Stimulated activated CD4-positive, alpha-beta T cell treated with anti-CD3 and anti-CD28 coated beads, TNF-alpha, amount 100 ng/mL, for 1 hour (primary cell): ENCODE measurements at places on chromosomes 5 and 9.

DNA sequence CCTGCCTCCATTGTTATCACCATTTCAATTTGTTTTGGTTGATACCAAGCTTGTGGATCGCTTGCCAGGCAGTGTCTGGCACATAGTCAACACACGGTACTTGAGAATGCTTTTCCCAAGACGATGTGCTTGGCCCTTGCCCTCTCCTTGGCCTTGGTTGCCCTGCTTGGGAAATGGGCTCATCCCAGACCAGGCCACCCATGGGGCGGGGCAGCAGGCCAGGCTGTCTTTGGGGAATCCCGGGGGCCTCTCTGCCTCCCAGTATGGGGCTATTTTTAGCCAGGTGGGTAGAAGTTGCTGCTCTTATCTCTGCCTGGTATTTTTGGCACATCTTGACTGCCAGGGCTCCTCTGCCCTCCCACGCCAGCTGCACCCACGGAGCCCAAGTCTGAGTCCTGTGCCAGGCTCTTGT, 49.9 kb downstream of the LMX1B start:
- no peak for DNase-seq

GRCh38 chr5:81398741-81399140, 4.8 kb upstream of the ACOT12 start:
- no peak for DNase-seq

DNA sequence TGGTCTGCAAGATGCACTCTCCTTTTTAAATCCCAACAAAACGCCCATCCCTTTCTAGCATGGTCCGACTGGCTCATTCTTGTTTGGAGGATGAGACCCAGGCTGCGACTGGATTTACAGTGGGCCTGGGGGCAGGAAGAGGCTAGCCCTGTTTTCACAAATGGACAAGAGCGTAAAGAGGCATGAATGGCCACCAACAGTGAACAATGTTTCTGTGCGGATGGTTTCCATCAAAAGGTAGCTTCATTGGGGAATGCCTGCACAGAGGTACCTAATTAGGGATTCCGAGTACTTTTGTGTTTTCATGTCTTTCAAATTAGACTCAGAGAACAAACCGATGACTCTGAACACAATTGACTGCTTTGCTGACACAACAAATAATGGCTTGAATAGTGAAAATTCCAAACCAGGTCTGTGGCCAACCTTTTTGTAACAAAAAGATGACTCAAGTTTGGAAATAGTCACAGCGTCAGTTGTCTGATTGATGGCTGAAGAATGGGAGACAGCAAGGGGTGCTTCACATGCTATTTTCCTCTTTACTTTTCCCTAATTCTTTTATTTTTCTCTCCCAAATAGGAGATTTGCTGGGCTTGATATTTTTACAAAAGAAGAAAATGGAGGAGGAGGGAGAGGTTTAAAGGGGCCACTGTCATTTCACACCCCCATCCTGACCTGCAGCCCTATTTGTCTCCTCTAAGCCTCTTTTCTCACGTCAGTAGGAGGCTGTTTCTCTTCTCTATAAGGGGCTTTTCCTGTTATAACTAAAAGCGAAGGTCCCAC, 208.1 kb upstream of the S1PR3 start:
- DNase-seq = no peak

DNA sequence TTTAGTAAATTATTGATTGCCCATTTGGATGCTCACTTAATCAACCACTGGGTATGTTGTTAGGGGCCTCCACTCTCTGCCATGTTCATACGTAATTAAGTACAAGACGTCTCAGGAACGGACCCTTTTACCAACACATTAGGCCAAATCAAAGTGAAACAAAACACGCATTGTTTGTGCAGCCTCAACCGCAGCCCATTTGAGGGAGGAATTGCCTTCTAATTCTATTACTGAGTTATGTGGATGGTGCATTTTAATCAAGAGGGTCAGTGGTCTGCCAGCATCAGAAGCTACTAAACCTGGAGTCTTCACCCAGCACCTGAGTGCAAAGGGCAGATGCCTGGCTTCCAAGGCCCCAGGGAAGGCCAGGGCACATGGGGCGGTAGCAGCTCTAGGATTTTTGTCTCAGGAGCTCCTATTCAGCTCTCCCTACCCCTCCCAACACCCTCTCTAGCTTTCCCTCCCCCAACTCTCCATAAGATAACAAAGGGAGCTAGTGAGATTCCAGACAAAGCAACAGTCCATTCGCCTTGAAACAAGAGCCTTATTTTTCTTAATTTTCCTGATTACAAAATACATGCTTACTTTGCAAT, 7.9 kb upstream of the MED27 start:
- no peak for DNase-seq

GRCh38 chr5:15627647-15628046, 127.7 kb downstream of the FBXL7 start:
- DNase-seq = no peak

DNA sequence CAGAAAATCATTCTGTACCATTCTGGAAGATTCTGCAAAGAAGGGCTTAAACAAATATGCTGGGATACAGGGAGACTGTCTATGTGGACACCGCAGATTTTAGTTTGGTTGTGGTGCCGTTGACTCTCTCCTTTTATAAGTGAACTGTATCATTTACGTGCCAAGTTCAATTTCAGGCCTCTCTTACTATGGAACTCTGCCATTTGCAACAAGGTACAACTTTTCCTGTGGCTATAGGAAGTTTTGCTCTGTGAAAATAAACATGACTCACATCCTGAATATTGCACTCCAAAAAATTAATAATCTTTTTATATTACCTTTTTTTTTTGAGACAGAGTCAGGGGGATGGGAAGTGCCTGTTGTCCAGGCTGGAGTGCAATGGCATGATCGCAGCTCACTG, 29.7 kb upstream of the CSNK1G3 start:
- DNase-seq = no peak

DNA sequence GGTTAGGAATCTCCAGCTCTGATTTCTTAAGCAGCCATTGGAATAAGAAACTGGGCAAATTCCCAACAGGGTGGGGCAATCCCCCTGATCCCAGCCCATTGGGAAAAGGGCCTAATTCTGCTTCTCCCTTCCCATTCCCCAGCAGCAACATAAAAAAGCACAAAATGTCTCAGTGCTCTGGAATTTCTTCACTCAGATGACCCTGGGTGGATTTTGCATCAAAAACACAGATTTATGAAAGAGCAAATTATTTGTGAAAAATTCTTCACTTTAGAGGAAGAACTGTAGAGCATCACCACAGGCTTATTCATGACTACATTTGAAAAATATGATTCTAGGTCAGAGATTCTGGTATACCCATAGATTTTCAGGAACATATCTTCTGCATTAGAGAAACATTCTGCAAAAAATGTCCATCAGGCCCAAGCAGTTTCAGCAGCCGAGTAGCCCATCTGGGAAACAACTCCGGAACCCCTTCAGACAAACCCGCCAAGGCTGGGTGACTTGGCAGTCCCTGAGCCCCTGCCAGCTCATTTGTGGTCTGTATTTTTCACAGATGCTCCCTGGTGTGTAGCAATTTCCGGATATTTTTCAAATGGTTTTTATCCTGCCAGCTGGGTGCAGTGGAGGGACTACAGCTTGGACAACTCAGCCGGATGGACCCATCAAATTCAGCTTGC, 102.1 kb upstream of the RANBP3L start:
- no peak for DNase-seq

- DNase-seq = no peak
These were observed 90.7 kb downstream of the GADD45G start for GRCh38 chr9:89695441-89695891.

GRCh38 chr9:110006657-110007056, 201.3 kb downstream of the C9orf152 start:
- no peak for DNase-seq

DNA sequence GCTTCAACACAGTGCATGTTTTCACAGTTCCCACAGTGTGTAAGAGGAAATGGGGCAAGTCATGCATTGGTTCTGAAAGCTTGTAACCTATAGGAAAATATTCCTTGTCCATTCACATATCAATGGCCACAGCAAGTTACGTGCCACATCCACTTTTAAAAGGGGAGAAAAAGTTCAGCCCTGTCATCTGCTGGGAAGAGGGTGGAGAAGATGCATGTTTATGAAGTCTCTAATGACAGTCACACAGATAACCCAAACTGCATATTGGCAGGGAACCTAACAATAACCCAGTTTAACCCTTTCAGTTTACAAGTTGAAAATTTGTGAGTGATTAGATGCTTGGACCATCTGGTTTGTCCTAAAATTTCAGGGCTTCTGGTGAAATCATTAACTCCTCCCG, 159.3 kb downstream of the MTRR start:
- DNase-seq = no peak

GRCh38 chr5:105903069-105903468, 1767.7 kb downstream of the EFNA5 start:
- DNase-seq = no peak

GRCh38 chr5:158116965-158117364, 258.0 kb upstream of the CLINT1 start:
- no peak for DNase-seq

GRCh38 chr9:84339503-84339902, 1.1 kb downstream of the SLC28A3 start:
- no peak for DNase-seq

DNA sequence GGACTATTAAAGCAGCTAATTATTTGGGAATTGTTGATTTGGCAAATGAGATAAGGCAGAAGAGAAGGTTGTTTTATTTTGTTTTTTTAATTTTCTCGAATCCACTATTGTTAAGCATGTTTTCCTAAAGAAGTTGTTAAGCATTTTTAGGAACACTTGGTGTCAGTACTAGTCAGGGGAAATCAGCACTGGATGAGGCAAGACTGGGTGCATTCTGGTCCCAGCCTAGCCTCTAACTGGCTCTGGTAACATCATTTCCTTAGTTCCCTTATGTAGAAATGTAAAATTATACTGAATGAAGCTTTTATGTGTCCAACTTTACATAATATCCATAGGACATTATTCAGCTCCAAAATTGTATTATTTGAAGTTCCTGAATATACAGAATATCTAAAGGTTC, 196.1 kb downstream of the PCSK5 start:
- no peak for DNase-seq

- no peak for DNase-seq
These were observed 163.0 kb downstream of the ALDH1A1 start for GRCh38 chr9:72789885-72790284.

DNA sequence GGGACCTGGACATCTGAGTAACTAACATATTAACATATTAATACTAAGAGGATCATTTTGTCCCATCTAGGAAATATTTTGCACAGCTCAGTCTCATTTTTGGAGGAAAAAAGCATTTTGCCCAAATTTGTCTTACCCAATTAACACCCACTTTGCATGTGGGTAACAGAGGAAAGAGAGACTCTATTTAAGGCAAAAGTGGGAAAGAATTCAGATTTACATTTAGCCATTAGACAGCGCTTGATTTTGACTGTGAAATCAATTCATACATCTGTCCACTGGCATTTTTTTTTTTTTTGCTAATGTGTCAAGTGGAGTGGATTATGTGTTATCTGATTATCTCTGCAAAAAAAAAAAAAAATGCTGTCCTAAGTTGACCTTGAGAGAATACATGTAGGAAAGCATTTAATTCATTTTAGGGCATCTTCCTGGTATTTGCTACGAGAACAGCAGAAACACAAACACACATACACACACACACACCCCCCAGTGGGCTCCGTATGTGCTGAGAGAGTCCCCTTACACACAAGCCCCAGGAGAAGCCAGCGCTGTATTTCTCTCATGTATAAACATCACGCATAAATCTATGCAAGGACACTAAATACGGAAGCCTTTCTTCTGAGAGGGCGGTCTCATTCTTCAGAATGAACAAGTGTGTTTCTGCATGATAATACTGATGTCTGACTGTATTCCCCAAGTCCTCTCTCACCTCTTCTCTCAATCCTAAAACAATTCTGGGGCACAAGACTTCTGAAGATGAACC, 202.0 kb upstream of the KLF9 start:
- no peak for DNase-seq

DNA sequence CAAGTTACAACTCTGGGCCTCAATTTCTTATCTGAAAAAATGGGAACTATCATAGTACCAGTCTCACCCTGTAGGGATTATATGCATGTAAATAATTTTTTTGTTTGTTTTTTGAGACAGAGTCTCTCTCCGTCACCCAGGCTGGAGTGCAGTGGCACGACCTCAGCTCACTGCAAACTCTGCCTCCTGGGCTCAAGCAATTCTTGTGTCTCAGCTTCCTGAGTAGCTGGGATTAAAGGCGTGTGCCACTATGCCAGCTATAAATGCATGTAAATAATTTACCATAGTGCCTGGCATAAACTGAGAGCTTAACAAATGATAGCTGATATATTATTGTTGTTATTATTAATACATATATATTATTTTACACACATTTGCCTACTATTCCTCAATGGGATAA, 3.0 kb upstream of the ARHGAP26 start:
- DNase-seq = no peak

GRCh38 chr9:107175041-107175440, 108.0 kb upstream of the RAD23B start:
- DNase-seq = no peak

GRCh38 chr5:179969110-179969509, 61.4 kb upstream of the TBC1D9B start:
- DNase-seq = no peak

- DNase-seq = no peak
These were observed 52.6 kb upstream of the ADAMTSL1 start for GRCh38 chr9:18421391-18421790.

GRCh38 chr5:96795626-96796025, 12.1 kb downstream of the ERAP1 start:
- DNase-seq = no peak

GRCh38 chr9:5628183-5628529, 751 bp upstream of the RIC1 start:
- DNase-seq = no peak

GRCh38 chr9:17057729-17058128, 77.1 kb upstream of the CNTLN start:
- no peak for DNase-seq

- no peak for DNase-seq
These were observed 452.0 kb downstream of the ENC1 start for GRCh38 chr5:74188351-74189105.

DNA sequence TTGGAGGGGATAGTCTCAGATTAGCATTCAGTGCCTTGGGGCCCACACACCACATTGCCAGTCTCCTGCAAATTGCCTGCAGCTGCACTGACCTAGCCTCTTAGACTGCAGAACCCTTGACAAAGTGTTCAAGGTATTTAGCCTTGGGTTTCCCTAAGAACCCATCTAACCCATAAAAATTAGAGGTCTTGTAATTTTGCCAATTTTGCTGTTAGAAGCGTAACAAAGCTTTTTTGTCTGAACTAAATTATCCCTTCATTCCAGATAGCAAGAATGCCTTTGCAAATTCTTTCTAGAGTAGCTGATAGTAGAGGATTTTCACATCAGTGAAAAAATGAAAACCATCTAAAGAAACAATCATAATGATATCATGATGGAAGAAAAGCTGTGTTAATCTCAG, 74.0 kb upstream of the CCNG1 start:
- no peak for DNase-seq

DNA sequence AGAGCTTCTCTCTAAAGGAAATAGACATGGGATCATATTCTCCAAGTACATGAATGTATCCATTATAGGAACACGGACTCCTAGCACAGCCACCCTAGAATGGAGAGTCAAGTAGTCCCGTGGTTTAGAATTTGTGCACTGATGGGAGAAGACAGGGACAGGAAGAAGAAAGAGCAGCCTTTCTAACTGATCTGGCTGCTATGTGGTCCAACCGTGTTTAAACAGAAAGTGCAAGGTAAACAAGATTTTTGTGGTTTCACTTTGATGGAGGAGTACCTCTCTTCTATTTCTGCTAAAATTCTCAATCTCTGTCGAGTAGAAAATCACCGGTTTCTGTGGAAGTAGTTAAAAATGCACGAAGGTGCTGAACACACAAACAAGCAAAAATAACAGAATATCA, 171.3 kb downstream of the ST8SIA4 start:
- DNase-seq = no peak

- no peak for DNase-seq
These were observed 710.8 kb upstream of the GRAMD2B start for GRCh38 chr5:125712397-125712796.

GRCh38 chr9:19471737-19472648, 63.2 kb downstream of the ACER2 start:
- DNase-seq = peak; percentile 18
